ENCODE measurements at places on chromosomes 1 and 21.

DNA sequence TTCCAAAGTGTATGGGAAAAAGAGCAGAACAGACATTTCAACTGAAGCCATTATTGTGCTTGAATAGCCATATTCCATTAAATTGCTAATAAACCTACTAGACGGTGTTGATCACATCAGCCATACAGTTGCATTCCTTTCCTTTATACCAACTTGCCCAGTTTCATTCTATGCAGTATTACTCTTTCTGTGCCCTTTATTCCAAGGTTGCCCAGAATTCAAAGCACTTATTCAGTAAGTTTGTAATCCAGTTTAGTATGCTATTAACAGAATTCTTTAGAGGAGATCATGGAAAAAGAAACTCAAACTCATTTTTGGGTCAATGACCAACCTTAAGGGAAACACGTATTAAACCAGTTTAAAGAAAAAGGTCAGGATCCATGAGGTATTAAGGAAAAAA, 89.5 kb downstream of the DDAH1 start:
- DNase-seq, result no peak

DNA sequence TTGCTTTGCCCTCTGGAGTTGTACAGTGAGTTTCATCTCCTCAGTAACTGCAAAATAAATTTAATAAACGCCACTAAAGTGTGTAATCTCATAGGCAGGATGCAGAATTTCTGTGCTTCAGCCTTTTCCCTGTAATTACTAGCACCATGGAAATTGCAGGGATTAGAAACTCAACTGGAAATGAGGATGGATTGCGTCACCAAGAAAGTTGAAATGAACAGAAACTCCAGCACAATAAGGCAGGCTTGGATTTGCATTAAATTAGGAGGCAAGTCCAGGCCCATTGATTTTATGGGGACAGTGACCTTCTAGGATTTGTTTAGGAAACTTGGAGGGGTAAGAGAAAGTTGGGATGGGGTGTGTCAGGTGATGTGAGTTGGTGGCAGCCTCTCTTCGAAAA, 197.5 kb downstream of the PTPRU start:
- DNase-seq, result no peak

DNA sequence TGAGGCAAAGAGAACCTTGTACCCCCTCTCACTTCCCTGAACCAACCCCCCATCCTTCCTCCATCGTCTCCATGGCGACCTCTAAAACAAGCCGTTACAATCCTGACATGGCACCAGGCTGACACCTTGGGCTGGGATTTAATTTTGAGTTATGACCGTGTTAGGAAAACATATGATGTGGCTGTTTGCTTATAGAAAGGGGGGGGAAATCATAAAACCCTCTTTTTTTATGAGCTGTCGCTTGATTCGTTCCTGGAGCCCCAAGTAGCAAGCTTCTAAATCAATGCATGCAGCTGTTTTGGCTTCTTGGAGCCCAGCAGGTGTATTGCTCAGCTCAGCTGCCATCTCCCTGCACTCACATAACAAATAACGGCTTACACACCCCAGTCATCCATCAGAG, 301.2 kb upstream of the SPAG17 start:
- DNase-seq, result no peak

- DNase-seq, result no peak
Measured at GRCh38 chr1:6116137-6116536, 64.0 kb downstream of the CHD5 start.

DNA sequence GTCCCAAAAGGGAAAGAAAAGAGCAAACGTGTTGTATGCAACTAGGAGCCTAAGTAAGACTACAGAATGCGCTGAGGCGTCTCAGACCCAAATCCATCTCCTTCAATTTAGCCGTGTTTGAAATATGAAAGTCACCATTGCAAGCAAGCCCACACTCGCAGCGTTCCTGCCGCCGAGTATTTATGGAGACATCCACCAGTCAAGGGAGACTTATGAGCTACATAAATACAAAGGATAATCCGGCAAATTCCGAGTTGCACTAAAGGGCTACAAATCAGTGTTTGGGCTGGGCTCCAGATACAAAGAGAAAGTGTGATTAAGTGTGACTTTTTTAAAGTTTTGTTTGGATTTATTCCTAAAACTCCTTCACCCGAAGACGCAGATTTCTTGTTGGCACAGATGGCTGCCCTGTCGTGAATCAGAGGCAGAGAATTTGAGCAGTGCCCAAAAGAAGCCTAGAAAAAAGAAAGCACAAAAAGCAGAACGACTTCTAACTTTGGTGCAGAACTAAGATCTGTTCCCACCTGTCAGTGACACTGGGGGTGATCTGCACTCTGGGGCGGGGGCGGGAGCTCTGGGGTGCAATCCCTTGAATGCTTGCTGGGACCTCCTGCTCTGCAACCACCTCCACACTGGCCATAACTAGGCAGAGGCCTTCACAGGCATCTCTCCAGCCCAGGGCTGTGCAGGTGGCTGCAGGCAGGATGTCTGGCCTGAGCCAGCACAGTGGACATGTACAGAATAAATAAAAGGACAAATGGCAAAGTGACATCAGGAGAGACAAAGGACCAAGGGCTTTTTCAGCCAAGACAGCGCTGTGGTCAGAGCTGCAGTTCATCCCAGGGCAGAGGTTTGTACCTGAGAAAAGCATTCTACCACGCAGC, 489.7 kb downstream of the NPHP4 start:
- no peak for DNase-seq

DNA sequence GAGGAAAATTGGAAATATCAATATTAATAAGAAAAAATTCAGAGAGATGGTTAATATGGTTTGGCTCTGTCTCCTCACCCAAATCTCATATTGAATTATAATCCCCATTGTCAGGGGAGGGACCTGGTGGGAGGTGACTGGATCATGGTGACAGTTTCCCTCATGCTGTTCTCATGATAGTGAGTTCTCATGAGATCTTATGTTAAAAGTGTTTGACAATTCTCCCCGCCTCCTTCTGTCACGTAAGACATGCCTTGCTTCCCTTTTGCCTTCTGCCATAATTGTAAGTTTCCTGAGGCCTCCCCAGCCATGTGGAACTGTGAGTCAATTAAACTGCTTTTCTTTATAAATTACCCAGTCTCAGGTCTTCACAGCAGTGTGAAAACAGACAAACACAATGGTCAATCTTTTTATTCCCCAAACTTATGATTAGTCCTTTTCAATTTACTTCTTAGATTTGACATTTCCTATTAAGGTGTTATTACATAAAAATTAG, 11.0 kb downstream of the EGLN1 start:
- DNase-seq, result no peak

GRCh38 chr1:116432655-116433265, 59.7 kb downstream of the ATP1A1 start:
- no peak for DNase-seq

- no peak for DNase-seq
Measured at GRCh38 chr21:17554679-17555465, 42.0 kb downstream of the CXADR start.

DNA sequence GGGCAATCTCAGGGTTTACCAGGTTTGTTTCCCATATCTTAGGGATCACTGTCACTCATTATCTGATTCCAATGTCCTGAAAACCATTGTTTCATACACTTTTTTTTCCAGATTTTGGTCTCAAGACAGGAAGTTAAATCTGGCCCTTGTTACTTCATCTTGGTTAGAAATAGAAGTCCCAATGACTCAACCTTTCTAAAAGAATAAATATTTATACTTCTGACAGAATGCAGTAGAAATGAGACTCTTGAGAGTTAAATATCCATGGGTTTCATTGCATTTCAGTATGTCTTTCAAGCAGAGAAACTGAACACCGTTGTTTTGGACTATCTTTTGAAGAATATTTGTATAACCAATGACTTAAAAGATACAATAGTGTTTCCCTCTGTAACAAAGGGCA, 19.8 kb upstream of the VCAM1 start:
- no peak for DNase-seq

- no peak for DNase-seq
Measured at GRCh38 chr21:31092832-31093625, 54.8 kb upstream of the KRTAP19-8 start.

DNA sequence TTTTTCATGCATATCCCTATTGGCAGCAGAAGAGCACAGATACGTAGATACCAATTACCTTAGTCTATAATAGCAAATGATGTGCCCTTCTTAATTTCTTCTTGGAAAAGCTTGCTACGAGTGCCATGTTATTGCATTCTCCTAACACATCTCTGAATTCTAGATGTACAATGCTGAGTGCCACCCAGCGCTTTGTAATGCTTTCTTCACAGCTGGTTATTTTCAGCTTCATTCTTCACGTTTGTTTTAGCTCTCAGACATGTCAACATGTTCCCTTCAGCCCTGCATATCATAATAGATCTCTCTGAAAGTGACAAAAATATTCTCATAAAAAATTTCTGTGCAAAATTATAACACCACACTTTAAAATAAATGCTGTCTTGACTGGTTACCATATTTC, 981.2 kb downstream of the TTLL7 start:
- no peak for DNase-seq

GRCh38 chr1:204190212-204191211, 5.8 kb downstream of the KISS1 start:
- no peak for DNase-seq

- no peak for DNase-seq
Measured at GRCh38 chr1:53273526-53273925, 35.2 kb upstream of the MAGOH start.

DNA sequence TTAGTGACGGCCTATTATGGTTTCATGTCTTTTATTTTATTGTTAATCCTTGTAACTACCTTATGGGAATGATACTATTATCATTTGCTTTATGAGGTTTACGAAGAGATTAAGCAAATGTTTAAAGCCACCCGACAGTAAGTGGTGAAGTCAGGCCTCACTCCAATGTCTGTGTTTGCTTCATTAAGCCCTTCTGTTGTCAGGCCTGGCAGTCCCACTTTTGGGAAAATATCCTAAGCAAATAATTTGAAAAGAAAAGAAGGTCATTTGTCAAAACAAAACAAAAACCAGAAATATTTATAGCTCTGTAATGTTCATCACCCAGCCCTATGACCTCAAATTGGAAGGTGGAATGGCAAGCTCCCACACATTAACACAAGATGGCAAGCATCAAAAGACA, 40.7 kb upstream of the USP24 start:
- DNase-seq, result no peak

DNA sequence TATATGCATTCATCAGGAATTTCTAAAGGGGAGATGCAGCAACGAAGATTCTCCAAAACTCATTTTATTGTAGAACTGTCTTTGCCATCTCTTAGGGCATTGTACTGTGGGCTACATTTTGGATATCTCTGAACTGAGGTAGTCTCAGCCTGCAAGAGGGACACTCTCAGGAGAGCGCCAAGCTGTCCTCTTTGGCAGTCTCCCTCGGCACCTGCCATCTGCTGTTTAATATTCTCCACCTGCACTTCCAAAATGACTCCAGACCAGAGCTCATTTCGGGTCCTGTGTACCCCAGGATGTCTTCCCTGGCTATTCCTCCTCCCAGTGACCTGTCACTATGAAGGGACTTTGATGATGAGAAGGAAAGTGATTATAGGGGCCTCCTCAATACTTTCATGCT, 356.3 kb upstream of the C1orf174 start:
- no peak for DNase-seq

DNA sequence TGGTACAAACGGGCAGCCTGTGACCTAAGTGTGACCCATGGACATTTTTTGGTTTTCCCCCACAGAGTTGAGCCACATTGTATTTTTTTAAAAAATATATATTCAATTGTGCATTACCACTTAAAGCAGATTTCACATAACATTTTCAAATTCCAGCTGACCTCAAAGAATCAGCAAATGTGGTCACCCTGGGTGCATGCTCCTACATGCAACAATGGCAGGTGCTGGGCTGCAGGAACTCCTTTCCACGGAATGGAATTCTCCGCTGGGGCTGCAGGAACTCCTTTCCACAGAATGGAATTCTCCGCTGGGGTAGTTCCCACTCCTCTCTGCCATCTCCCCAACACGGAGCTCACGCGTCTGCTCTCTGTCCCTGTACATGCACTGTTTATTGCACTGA, 68.7 kb downstream of the MAP10 start:
- DNase-seq, result no peak

GRCh38 chr21:44357064-44357837, 3.8 kb downstream of the TRPM2 start:
- DNase-seq, result no peak

GRCh38 chr1:46605232-46605631, 1.2 kb upstream of the MKNK1 start:
- DNase-seq, result no peak
